Right ventricle myocardium superior (tissue), 1 donor: ENCODE measurements at places on chromosomes 1 and 21. TPM values are rescaled to one million over a fixed set of nuclear protein-coding genes. Genes with fewer than 3 reads are reported as not detected.

KLHDC8A gene
- 0.24 TPM for total RNA-seq

RHD gene
- total RNA-seq = not detected

SON gene
- 123 TPM for total RNA-seq

MTR gene
- 47.2 TPM for total RNA-seq

ASTN1 gene
- total RNA-seq = 0.32 TPM

SPOCD1 gene
- total RNA-seq = not detected

OR2L13 gene
- total RNA-seq = not detected

HSD3B2 gene
- not detected for total RNA-seq

BARHL2 gene
- not detected for total RNA-seq

CFAP107 gene
- not detected for total RNA-seq

TNN gene
- 0.08 TPM for total RNA-seq

TEDDM1 gene
- total RNA-seq = not detected
